ENCODE measurements at places on chromosomes 4 and X.

DNA sequence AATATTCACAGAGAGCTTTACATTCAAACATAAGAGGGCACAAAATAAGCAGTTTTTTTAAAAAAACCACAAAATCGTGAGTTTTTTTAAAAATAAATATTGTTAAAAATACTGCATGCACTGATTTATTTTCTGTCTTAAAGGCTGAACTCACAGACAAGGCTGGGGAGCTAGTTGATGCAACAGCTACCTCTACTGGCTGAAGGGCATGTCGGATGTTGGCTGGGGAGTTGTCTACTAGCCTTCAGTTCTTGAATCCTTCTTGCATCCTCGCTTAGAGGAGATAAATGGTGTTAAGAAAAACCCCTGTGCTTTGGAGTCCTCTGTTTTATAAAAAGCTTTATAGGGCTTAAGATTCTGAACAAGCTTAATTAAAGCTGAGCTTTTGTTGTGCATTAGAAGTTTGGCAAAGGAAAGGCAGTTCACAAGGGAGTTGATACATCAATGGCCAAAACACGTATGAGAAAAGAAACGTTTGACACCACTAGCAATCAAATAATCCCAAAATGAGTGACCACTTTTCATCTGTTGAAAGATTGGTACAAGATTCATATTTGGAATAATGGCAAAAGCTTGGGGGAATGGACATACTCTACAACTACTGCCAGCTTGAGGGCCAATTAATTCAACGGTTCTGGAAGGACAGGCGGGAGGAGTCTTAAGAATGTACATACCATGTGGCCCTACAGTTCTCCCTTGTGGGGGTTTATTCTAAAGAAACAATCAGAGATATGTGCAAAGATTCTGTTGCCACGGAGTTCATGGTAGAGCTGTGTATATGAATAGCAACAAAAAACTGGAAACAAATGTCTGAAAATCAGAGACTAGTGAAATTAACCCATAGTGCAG, 94.7 kb downstream of the SEL1L3 start:
- peak; percentile 10 for DNase-seq

DNA sequence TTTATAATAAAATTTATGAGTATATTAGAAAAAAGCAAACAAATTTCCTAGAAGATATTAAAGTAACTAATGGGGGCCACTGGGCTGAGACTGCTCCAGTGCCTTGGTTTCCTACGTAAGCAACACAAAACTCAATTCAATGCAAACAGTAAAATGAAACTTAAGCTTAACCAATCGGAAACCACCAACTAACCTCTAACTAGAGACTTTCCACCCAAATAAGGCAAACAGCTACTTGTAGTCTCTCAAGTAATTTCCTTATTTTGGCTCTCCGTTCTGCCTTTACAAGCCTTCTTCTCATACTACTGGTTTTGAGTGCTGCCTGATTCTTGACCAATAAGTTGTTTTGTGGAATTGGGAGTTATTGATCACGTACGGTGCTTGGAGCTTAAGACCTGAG, 167.3 kb upstream of the VEGFC start:
- no peak for DNase-seq

DNA sequence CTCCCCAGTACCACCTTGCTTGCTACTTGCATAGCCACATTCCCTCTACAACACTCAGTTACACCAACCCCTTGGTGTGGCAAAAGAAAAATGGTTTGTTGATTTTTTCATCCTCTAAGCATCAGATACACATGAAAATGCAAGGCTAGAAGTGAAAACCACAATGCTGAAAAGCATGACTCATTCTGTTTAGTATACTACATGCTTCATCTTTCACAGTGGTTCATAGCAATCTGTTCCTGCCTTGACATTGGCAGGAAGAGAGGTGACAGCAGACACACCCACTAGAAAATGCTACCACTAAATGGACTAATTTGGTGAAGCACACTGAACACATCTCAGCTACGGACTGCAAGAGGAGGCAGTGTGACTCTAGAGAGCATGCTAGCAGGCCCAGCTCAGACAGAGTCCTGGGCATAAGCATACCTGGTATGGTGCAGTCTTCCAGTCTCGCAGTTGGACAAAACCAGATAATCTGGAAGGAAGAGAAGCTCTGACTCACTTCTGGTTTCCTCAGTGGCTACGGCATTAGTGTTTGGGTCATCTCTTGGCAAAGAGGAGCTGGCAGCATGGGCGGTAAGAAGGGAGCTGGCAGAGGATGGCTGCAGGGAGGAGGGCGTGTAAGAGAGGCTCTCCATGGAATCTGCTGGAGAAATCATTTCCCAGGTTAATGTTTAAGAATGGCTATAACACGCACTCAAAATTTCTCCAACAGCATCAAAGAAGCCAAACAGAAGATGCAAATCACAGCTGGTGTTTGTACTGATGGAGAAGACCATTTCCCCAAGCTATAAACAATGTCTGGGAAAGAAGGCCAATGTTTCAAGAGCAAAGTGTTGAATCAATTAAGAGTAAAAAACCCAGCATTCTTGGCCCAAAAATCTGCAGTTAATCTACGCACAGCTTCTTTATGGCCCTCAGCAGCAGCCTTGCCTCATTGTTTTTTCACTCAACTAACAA, 37.8 kb downstream of the GAB3 start:
- DNase-seq: no peak

GRCh38 chrX:13607996-13608365, 38.6 kb downstream of the EGFL6 start:
- DNase-seq: no peak

- no peak for DNase-seq
These were observed 123.6 kb upstream of the TET2 start for GRCh38 chr4:105022811-105023667.

- DNase-seq: no peak
These were observed 59.3 kb downstream of the HADH start for GRCh38 chr4:108048997-108049396.

DNA sequence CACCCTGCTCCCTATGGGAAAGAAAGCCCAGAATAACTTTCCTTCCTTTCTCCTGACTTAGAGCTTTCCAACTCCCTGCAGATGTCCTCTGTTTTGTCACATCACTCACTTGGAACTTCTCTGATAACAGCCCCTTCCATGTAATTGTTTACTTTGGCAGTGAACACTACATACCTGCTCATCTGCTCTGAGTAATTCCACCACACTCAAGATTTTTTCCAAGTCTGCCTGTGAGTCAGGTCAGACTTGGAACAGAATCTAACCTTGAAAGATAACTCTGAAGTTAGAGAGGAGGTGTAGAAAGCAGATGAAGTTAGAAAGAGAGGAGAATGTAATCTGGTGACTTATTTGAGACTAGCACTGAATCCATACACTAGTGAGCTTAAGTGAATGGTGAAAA, 7.4 kb downstream of the MAGEB10 start:
- no peak for DNase-seq

GRCh38 chr4:120155287-120155686, 88.6 kb upstream of the MAD2L1 start:
- DNase-seq: no peak

- DNase-seq: no peak
These were observed 222 bp downstream of the SMAD1 start for GRCh38 chr4:145481942-145482208.

DNA sequence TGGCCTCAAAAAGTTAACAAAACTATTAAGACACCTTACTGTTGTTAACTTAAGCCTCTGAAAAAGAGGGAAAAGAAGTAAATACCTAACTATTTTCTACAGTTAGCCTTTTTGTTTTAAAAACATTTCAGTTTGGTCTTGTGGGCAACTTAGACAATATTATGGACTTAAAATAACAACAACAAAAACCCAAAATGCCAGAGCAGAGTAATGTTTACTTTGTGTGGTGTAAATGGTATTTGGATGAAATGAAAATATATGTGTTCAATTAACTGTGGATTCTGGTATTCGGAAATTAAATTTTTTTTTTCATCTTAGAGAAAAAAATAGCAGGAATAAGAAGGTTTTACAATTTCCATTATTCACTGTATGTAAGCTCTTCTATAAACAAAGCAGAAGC, 79.6 kb upstream of the NPNT start:
- DNase-seq: no peak

DNA sequence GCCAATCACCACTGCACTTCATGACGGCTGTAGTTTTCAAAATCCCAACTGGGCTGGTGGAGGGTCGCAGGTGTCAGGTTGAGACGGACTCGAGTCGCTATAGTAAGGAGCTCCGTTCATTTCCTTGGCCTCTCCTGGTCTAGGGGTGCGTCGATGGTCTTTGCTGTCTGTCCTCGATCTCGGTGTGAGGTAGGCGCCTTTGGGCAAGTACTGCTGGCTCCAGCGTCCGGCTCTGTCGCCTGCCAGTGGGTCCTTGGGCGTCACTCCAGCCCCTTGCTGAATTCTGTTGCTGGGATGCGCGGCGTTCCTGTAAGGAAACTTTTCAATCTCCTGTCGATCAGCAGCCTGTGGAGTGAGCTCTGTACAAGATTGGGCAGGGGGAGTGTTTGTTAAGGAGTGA, 76.7 kb downstream of the CCNB3 start:
- DNase-seq: no peak

DNA sequence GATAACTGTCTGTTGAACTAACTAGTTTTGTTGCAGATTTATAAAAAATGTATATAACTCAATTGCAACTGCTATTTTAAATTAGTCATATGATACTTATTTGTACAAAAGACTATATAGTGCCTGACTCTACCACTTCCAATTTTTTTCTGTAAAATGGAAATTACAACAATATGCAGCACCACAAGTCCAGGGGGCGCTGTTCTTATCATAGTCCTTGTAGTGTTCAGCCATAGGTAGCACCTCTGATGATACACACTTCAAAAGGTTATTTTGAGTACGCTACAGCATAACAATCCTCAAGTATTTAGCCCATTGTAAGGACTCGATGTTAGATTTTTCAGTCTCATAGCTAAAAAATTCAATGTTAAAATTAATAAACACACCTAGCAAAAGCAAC, 174.9 kb downstream of the CORIN start:
- DNase-seq: no peak

DNA sequence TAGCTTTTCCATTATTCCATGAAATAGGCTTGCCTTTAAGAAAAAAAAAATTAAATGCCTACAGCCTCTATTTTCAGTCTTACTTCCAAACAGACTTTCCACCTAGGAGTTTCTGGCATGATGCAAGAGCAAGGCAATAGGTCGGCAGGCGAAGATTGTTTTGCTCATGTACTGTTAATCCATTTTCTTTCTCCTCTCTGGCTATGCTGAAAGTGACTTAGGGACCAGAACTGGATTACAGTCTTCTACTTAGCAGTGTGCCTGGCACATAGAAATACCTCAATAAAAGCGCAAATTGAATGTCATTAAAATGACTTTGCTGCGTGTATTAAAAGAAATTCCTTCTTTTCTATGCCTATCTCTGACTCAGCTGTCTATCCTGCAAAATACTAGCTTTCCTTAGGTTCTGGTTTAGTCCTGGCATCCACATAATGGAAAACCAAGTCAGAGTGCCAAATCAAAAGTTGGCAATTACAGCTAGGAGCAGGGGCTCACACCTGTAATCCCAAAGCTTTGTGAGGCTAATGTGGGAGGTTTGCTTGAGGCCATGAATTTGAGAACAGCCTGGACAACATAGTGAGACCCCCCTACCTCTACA, 51.9 kb downstream of the CC2D2A start:
- DNase-seq: no peak

DNA sequence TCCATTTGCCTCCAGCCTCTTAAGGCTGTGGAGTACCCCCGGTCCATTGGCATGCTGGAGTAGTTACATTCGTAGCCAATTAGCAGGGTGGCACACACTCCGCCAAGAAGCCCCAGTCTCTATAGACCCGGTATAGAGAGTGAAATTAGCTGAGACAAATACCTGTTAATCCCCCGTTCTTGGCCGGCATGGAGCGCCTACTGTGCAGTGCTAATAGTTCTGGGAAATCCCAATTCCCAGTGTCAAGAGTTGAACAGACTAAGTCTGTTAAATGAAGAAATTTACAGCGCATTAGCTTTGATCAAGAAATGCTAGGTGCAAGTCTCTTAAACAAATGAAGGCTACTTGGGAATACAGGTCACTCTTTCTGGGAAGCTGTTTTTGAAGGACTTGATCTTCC, 127.8 kb upstream of the ARX start:
- DNase-seq: no peak

- no peak for DNase-seq
These were observed 191.8 kb upstream of the CXorf66 start for GRCh38 chrX:140157143-140157542.

DNA sequence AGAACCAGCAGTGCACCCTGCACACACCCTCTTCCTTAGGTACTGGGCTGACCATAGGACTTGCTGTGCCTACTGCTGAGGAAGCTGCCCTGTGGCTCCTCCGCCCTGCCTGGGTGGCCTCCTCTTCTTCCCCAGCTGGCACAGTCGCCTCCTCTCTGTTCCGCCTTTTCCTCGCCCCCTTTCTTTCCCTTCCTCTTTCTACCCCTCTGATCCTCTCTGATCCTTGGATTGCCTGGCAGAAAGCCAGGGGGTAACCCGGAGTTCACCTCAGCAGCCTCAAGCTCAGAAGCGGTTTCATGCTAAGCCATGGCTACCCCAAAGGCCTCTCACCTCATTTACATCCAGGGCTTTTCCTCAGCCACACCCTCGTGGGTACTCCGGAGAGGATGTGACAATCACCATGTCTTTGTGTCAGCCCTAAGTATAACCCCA, 136.2 kb downstream of the SMIM20 start:
- no peak for DNase-seq

GRCh38 chr4:107987916-107988762, 1.6 kb upstream of the HADH start:
- DNase-seq: no peak

- no peak for DNase-seq
These were observed 176.3 kb downstream of the FAM13A start for GRCh38 chr4:88880501-88881226.

GRCh38 chr4:146490106-146490505, 31.6 kb downstream of the SLC10A7 start:
- no peak for DNase-seq

DNA sequence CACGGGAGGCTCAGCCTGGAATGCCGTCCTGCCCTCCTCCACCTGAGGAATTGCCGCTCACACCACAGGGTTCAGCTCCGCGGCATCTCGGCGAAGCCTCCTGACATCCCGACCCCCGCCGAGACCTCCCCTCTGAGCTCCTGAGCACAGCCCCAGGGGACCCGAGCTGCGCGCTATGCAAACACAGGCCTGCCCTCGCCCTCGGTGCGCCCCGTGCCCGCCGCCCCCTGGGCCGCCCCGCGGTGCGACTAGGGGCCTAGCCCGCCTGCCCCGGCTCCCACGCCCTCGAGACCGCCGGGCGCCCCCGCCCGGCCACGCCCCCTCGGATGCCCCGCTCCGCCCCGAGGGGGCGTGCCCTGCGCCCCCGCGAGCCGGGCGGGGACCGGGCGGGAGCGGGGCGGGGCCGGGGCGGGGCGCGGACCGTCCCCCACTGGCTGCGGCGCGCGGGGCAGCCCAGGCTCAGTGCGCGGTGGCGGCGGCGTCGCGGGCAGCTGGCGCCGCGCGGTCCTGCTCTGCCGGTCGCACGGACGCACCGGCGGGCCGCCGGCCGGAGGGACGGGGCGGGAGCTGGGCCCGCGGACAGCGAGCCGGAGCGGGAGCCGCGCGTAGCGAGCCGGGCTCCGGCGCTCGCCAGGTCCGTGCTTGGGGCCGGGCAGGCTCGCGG, at the start of gene FGFR3:
Gene FGFR3 (plus strand): TSS at position 462 of the 664 bp plus-strand sequence. CDS start 642 bp downstream, outside the sequence.
- no peak for DNase-seq

DNA sequence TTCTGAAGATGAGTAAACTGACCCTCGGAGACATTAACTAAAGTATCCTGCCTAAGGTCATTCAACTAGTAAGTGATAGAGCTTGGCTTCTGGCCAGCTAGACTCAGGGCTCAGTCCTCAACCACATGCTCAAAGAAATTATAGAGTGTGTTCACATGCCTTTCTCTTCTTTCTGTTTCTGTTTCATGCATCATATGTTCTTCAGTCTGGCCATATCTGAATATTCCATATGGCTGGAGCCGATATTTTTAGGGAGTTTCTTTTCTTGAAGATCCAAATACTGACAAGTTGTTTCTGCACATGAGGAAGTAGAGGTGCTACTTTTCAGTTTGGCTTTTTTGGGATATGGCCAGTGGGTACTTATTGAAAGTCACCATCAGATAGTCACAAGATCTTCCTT, 44.9 kb downstream of the MMRN1 start:
- DNase-seq: no peak
